T1000 (cell line): ENCODE measurements at places on chromosomes 1 and 21.

DNA sequence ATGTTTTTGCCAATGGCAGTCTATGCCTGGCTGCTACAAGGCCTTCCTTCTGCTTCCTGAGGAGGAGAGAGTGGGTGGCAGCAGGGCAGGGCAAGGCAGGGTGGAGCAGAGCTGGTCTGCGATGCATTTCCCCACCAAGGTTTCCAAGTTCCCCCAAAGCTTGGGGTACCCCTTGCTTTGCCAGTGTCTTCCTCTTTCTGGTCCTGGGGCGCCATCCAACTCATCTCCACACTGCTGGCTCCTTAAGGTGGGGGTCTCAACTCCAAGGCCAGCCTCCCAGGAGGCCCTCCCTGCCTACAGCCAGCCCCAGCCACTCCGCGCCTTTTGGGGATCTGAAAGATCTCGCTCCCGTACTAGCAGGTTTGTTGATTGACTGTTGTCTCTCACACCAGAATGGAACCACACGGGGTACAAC lies 3.9 kb upstream of the SKI start:
- DNase-seq, result no peak

DNA sequence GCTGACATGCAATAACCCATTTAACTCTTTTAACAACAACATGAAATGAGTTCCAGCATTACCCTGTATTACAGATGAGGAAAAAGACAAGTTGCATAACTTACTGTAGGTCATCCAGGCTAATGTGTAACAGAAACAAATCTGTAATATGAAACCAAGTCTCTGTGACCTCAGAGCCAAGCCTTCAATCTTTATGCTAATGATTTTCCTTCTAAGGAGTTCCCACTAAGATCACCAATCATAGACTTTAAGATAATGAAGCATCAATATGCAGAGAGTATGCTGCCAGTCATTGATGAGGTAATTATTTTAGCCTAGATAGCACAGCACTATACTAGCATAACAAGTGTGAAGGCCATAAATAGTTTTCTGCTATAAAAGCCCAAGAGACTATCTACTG lies 35.6 kb upstream of the RNPC3 start:
- DNase-seq, result no peak

DNA sequence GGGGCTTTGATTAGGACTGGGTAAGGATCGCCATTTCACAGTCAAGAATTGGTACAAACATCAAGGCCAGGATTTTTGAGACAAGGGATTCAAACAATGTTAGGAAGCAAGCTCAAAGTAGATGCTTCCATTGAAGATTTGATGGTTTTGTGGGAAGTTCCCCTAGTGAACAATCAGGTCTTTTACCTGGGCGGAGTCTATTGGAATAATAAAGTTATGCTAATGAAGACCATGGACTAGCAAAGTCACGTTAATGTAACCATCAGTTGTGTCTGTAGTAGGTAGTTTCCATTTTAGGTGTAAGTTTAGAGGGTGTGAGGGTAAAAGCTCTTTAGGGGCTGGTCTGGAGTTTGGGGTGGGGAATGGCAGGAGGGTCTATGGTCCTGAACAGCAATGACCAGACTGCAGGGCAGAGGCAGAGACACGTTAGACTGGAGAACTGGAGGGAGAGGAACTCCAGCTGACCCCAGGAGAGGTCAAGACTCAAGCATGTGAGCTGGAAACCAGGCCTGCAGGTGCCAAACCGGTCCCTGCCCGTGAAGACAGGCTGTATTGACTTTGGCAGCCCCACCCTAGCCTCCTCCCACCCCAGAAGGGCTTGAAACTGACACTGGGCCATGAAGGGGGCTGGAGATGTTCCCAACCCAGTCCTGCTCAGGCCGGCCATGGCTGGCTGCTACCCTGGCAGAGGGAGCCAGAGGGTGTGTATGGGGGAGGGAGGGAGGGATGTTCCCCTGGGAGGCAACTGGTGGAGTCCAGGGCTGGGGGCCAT lies 36.0 kb upstream of the GPR37L1 start:
- DNase-seq, result no peak

GRCh38 chr1:49048188-49048587 lies 271.5 kb upstream of the BEND5 start:
- no peak for DNase-seq

GRCh38 chr1:87093286-87093685 lies 178.9 kb downstream of the HS2ST1 start:
- DNase-seq, result peak; percentile 14

DNA sequence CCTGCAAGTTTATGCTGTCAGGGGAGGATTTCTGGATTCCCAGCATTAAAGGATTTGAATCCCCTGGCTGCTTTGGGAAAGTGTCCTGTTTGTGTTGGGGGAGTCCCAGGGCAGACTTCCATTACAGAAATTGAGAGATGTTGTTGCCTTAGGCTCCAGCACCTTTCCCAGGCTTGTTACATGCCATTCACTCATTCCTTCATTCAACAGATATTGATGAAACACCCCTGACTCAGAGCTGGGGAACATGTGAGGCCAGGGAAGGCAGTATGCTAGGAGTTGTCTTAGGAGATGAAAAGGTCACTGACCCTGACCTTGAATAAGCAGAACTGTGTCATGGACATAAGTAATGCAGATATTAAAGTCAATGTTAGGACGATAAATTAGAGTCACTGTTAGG lies 161.7 kb downstream of the NTMT2 start:
- DNase-seq, result no peak

GRCh38 chr21:35032474-35033263 lies 16.4 kb downstream of the RUNX1 start:
- no peak for DNase-seq

DNA sequence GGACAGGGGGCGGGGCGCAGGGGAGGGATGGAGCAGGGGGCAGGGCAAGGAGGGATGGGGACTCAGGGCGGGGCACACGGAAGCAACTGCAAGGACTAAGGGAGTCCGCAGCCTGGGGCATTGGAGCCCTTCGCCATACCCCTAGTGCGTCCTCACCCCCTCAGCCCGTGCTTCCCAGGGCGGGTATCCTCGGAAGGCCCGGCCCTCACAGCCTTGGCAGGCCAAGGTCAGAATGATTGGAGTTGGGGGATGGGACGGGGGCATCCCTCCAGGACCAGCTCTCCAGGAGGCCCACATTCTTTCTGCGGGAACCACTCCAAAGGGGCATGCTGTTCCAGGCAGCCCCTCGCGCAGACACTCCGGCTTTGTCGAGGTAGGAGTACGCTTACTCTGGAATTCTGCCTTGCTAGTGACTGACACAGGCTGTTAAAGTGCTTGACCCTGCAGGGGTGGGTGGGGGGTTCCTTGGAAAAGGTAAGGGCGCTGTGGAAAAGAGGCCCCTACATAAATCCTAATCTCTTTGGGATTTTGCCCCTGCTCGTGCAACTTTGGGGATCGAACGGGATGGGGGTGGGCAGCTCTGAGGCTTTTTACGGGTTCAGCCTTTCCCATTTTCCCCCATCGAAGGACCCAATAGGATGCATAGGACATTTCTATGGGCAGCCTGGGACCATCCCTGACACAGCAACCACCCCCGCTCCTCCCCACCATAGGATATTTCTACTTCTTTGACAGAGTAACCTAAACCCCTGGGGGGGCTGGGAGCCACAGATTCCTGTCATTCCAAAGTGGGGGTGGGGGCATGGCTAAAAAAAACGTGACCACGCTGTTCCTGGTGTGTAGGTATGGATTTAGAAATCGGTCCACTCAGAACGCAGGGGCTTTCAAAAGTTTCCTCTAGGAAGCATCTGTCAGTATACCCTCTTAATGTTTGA lies 738 bp upstream of the TRIM11 start:
- DNase-seq, result no peak

DNA sequence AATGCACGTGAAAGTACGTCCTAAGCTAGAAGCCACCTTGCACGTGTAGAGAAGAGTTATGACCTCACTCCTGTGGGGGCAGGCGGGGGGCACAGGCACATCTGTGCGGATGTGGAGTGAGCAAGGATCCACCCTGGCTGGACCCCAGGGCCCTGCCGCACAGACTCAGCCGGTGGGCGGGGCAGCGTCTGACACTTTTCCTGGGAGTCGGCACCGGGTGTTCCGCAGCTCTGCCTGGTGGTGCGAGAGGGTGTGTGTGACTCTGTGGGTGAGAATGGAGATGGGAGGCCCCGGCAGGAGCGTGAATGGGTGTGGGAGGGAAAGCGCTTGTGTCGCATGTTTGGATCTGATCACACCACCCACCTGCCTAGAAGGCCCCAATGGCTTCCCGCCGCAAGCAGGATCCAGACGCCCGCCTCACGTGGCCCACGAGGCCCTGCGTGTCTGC lies 29.5 kb downstream of the RAP1GAP start:
- DNase-seq, result no peak

- DNase-seq, result no peak
Measured at GRCh38 chr1:30664103-30664755, 59.2 kb downstream of the MATN1 start.

DNA sequence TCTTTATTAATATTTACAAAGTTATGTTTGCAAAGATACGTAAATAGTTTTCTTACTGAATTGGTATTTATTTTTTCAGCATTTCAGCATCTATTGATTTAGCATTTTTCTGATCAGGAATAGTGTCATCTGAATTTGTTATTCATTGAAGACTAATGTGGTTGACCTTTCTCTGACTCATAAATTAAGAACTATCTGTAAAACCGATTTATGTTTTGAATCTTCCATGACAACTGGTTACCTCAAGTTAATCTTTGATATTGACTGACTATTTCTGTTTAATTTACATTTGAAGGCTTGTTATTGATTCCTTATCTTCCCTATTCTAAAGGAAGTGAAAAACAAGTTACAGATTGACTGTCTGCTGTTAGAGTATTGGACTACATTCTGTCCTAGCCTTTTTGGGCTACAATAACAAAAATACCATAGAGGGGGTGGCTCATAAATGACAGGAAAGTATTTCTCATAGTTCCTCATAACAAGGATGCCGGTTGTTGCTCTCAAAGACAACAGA lies 1131.4 kb downstream of the PLA2G4A start:
- DNase-seq, result no peak

DNA sequence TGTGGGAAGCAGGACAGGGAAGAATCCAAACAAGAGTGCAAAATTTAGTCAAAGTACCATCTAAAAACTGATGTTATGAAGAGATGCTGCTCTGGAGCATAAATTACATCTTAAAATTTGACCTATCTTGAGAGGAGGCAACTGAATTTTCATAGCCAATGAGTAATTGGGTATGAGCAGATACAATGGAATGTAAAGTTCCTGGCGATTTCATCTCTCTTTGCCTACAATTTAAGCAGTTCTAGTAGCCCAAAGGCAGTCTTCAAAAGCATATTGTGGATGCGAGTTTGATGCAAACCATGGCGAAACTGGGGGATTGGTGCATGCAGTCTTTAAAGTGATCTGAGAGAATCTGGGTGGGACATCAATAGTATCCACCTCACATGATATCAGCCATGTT lies 1265.9 kb downstream of the BRINP3 start:
- DNase-seq, result no peak

DNA sequence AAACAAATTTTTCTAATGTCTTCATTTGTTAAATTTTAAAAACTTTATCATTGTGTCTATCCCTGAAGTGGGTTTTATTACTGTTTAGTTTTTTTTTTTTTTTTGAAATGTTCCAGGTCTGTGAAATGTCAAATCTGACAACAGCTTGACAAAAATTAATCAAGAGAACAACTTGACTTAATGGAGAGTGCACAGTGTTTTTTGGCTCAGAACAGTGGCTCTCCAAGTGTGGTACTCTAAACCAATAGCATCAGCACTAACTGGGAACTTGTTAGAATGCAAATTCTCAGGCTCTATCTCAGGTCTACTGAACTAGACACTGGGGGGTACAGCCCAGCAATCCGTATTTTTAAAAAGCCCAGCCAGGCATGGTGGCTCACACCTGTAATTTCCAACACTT lies 49.2 kb downstream of the ATP1B1 start:
- no peak for DNase-seq

- no peak for DNase-seq
Measured at GRCh38 chr1:59052166-59052590, 244.7 kb upstream of the FGGY start.

DNA sequence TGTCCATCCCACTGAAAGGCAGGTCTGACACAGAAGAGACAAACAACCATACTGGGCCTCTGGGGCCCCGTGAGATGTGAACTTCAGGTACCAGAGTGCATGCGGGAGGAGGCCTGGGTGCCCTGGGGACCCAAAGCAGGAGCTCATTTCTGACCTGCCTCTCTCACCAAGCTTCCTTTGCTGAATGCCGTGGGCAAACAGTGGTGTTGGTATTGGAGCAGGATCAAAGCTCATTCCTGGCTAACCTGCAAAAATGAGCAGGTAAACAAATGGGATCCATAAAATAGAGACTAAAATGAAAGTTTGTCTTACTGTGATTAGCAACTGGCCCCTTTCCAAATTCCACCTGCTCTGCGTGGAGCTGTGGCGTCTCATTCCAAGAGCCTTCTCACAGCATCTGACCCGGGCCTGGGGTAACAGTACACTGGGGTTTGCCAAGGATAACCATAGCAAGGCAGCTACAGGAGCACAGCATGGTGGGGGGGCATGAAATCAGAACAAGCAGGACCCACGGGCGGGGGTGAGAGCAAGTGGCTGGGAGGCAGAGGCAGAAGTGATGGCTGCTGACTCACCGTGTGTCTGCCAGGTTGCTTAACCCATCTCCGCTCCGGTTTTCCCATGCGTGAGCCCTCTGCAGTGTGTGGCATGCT lies 103.6 kb downstream of the KIF26B start:
- DNase-seq, result no peak

- DNase-seq, result no peak
Measured at GRCh38 chr1:218946147-218946546, 227.5 kb upstream of the LYPLAL1 start.

DNA sequence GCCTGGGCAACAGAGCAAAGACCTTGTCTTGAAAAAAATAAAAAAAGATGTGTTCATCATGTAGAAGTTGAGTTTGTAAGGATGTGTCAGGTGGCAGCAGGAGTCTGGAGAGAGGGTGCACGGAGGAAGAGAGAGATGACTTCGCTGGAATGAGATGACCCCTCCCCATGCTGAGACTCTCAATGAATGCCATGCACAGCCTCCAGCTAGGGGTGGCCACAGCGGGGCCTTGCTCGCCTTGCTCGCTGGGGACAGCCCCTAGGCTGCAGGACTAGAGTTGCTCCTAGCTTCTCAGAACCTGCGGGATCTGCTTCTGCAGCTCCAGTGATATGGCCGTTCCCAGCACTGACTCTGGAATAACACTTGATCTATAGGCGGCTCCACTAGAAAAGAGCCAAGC lies 6.6 kb upstream of the C2CD2 start:
- no peak for DNase-seq

GRCh38 chr1:57986432-57986831 lies 560.1 kb downstream of the OMA1 start:
- no peak for DNase-seq

DNA sequence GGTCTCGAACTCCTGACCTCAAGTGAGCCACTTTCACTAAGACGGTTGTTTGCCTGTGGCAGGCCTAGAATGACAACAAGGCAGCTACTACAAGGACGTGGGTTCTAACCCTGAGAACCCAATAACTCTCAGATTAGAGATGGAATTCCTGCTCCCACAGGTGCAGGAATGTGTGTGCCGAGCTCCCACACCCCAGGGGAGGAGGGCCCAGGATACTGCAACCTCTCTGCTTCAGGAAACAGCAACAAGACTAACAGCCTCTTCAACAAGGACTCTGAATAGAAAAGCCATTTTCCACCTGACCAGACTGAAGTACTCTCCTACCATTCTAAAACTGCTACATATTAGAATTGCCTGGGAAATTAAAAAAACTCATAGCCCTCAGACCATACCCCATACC lies 4.9 kb downstream of the LSM10 start:
- no peak for DNase-seq

GRCh38 chr1:200042552-200043335 lies 15.2 kb downstream of the NR5A2 start:
- DNase-seq, result no peak
